ENCODE measurements at places on chromosomes 11 and 22. TPM values are rescaled to one million over a fixed set of nuclear protein-coding genes. Genes with fewer than 3 reads are reported as not detected.

The POU2F3 gene
- total RNA-seq, result 219 TPM

The TENM4 gene
- 43.6 TPM for total RNA-seq

DNA sequence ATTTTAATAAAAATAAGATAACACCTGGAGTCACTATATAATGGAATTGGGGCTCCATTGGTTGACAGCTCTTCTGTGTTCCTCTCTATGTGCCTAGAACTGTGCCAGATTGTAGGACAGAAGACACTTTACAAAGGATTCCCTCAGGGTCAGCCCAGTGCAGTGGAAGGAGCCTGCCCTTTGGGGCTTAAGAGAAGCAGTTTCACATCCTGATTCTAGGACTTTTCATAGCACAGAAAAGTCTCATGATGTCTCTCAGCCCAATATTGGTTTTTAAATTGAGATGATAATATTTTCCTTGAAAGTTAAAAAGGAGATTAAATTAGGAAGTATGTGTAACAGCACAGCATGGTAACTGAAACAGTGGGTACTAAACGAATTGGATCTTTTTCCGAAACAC lies 7.1 kb downstream of the PLAAT4 start:
- DNase-seq, result no peak

- DNase-seq, result no peak
Observed at GRCh38 chr22:30810105-30810504, 115.4 kb downstream of the OSBP2 start.

DNA sequence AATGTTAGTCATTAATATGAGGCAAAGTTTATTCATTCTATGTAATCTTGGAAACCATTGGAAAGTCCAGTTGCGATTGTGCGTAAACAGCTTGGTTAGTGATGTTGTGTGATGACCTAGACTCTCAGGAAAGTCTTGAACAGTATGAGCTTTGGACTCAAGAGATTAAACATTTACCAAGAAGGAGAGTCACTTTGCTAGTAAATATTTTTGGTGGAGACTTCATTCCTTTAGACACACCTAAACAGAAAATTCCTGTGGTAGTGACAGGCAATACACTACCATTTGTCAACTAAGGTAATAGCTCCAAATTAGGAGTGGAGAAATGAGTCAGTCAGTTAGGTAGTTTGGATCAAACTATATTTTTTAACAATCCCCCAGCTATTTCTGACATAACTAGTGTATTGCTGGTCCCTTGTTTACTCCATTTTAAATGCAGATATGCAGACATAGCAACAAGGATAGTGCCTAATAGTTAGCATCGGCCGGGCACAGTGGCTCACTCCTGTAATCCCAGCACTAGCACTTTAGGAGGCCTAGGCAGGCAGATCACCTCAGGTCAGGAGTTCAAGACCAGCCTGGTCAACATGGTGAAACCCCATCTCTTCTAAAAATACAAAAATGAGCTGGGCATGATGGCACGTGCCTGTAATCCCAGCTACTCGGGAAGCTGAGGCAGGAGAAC lies 89.3 kb downstream of the ARHGAP42 start:
- no peak for DNase-seq

GRCh38 chr11:95788921-95789505 lies 569 bp downstream of the FAM76B start:
- DNase-seq, result no peak

- DNase-seq, result no peak
Observed at GRCh38 chr11:87284306-87284705, 246.6 kb downstream of the TMEM135 start.

GRCh38 chr22:45893516-45893915 lies 83.4 kb downstream of the WNT7B start:
- no peak for DNase-seq

GRCh38 chr11:69452206-69452987 lies 29.1 kb upstream of the LINC01488 start:
- DNase-seq, result no peak

DNA sequence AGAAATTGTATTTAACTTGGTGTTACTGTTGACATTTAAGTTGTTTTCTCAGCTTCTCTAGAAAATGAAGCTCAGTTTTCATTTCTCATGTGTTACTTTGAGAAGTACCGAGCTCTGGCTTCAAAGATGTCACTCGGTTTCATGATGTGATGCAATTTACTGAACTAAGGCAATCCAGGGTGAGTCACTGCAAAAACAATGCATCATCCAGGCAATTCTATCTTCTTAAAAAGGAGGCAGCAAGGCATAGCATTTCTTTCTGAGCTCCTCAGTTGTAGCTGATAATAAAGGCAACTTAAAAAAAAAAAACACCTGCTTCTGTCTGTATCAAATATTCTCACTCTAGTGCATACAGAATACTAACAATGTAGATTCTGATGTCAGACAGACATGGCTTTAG lies 91.1 kb upstream of the KCNA4 start:
- DNase-seq, result no peak

- peak; percentile 92 for DNase-seq
Observed at GRCh38 chr11:65298131-65298535, 16.5 kb upstream of the CDC42EP2 start.

DNA sequence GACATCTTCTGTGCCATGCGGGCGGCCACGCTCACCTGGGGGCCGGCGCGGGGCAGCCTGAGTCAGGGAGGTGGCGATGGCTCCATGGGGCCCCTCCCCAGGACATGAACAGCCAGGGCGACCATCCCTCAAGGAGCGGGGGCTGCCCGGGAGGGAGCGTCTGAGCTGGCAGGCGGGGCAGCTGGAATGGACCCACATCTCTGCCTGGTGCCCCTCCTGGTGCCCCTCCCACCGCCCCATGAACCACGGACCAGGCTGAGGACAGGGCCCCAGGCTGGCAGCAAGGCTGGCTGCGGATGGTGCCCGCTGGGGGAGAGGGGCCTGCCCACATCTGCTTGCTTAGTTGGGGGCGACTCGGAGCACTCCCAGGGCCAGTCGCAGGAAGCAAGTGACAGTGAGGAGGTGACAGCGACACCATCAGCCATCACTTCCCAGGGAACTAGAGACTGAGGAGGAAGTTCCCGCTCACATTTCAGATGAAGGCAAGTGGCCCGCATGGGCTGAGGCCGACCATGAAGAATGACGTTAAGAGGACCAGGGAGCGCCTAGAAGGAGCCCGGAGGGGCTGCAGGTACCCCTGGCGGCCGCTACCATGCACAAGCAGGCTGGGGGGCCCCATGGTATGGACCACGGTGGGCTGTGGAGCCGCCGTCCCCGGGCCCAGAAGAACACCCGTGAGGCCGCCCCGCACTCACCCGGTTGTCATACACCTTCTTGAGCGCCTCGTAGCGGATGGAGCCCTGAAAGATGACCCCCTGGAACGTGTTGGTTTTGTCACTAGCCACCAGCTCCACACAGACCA lies 37.3 kb downstream of the KIAA0930 start:
- DNase-seq, result no peak

- no peak for DNase-seq
Observed at GRCh38 chr11:78615724-78616123, 41.1 kb upstream of the NARS2 start.

GRCh38 chr11:42473106-42473505 lies 838.7 kb upstream of the API5 start:
- no peak for DNase-seq

- no peak for DNase-seq
Observed at GRCh38 chr11:95725196-95725595, 64.4 kb downstream of the FAM76B start.

- DNase-seq, result no peak
Observed at GRCh38 chr11:80173371-80174136, 732.7 kb upstream of the TENM4 start.

All from suprapubic skin (tissue), 4 donors.